ENCODE measurements at places on chromosomes 6 and 20.

DNA sequence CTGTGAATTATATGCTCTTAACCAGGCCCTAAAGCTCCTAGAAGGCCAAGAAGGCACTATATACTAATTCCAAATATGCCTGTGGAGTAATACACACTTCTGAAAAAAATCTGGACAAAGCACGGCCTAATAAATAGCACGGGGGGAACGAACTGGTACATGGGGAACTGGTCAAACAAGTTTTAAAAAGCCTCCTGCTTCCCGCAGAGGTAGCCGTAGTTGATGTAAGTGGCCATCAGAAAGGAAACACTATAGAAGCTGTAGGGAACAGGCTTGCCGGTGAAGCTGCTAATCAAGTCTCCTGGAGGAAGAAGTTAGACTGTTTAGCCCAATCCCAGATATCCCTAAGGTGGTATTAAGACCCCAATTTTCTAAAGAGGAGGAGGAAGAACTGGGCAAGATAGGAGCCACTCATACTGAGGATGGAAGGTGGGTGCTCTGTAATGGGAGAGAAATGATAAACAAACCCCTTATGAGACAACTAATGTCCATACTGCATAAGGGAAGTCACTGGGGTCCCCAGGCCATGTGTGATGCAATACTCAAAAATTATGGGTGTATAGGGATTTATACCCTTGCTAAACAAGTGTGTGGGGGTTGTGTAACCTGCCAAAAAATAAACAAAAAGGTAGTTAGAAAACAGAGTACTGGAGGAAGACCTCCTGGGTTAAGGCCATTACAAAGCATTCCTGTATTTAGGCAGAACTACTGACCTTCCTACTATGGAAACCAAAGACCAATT, 27.1 kb upstream of the ZNF318 start:
- no peak for DNase-seq

DNA sequence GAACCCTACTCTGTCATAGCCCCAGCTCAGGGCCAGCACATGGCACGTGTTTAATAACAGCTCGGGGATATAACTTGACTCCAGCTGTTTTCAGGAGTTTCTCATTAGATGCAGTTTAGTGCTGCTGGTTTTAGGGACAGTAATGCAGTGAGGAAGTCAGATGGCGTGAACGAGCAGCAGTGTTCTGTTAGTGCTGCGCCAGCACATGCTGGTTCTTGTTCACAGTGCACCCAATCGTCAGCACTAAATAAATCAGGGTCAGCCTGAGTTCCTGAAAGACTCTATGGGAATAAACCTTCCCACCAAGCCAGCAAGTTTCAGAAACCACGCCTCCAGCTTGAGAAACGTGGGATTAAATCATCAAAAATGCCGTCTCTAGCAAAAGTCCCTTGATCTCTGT, 235.9 kb upstream of the SUPT3H start:
- no peak for DNase-seq

- DNase-seq, result no peak
These were observed 167.9 kb downstream of the HAO1 start for GRCh38 chr20:7772371-7772770.

GRCh38 chr6:123635567-123635966, 1.2 kb downstream of the TRDN start:
- no peak for DNase-seq

- DNase-seq, result no peak
These were observed 18.3 kb upstream of the AMD1 start for GRCh38 chr6:110856296-110856695.

DNA sequence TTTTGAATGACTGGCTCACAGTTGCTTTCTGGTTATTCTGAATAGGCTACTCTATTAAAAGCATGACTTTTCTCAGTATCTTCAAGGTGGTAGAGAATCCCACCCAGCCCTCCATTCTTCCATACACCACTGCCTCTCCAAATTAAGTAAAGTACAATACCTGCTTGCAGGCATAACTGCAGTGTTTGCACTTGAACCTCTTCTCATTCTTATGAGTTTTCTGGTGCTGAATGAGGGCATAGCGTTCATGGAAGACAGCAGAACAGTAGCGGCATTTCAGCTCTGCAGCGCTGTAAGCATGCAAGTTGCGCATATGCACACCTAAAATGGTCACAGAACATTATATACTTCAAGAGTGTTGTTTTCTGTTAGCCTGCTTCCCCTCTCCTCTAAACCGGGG, 12.5 kb downstream of the CTCFL start:
- DNase-seq, result no peak

- DNase-seq, result no peak
These were observed 10.5 kb upstream of the CLDN20 start for GRCh38 chr6:155253337-155253736.

DNA sequence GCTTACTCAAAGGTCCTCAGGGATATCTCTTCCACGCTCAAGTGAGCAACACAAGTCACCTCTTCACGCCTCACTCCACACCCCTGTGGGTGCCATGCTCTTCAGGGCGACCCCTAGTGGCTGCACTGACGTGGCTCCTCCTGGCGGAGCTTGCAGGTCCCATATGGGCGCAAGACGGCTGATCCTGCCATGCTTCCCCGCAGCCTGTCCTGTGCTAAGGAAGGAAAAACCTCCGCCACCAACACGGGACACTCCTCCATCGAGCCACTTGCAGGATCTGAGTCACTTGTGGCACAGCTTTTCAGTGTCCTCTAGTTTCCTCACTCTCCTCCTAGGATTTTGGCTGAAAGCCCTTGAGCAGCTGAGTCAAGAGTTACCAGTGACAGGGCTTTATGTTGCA, 90.7 kb downstream of the KHDC1L start:
- DNase-seq, result no peak

DNA sequence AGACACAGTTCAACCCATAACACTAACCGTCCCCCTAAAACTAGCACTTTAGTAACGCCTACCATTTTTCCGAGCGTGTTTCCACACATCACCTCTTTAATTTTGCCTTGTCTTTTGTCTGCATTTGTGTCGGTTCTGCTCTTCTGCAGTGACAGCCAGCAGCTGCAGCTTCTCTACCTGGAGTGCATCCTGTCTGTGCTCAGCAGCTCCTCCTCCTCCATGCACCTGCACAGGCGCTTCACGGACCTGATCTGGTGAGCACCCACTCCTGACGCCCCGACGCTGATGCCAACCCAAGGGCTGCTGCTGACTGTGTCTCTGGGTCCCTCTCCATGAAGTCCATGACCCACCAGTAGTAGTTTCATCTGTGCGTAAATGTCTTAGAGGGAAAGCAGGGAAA, 35.4 kb upstream of the PBOV1 start:
- no peak for DNase-seq

- no peak for DNase-seq
These were observed 113.5 kb downstream of the SLC35B3 start for GRCh38 chr6:8321671-8322404.

DNA sequence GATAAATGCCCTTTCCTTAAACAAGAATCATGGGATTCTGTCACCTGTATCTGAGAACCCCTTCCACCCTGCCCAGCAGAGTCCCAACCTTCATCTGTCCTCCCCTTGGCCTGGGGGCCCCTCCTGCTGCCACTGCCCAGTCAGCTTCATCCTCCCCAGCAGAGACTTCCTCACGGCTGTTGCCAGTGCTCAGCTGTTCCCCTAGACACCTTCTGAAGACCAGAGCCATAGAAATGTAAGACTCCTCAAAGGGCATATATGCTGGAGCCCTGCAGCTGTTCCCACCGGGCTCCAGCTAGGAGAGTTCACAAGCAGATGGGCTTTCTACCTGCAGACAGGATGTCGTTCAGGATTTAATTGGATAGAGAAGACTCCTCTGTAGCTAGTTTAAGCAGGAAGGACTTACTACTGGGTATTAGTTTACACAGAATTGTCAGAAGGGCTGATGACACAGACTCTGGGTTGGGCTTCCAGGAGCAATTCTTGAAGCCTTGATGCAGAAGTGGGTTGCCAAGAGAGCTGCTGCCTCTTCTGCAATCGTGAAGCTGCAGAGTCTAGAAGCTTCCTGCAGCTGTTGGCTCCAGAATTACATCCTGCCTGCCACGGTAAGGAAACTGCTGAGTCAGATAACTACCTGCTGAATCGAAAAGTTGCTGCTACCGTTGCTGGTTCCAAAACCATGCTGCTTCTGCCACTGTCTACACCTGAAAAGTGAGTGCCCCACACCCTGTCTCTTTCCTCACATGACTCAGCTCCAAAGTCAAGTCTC, 57.1 kb upstream of the MLN start:
- no peak for DNase-seq

DNA sequence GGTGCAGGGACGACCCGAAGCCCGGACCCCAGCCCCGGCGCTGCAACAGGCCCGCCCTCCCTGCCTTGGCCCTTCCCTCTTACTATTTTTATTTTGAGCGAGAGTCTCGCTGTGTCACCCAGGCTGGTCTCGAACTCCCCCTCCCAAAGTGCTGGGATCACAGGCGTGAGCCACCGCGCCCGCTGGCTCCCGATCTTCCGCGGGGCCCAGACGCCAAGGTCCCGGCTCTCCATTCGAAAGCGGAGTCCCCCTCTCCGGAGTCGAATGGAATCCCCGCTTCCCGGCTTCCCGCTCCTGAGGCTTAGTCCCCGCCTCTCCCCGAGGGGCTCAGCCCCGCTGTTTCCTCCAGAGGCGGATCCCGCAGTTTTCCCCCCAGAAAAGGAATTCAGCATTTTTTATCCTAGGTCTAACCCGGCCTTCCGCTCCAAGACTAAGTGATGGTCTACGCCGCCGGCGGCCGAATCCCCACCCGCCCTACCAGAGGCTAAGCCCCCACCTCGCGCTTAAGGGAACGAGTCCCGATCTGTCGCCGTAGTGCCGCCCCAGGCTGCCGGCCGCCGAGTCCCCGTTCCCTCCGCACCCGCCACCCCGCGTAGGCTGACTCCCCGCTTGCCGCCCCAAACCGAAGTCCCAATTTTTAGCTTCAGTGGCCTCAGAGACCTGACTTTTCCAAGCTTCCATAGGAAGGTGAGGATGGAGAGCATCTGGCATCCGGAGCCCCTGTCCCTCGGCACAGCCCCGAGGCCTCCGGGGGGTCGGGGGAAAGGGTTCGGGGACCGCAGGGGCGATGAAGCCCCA, 11.5 kb upstream of the TMC2 start:
- no peak for DNase-seq

- peak; percentile 37 for DNase-seq
These were observed 3.1 kb downstream of the FBXL4 start for GRCh38 chr6:98944598-98945081.

DNA sequence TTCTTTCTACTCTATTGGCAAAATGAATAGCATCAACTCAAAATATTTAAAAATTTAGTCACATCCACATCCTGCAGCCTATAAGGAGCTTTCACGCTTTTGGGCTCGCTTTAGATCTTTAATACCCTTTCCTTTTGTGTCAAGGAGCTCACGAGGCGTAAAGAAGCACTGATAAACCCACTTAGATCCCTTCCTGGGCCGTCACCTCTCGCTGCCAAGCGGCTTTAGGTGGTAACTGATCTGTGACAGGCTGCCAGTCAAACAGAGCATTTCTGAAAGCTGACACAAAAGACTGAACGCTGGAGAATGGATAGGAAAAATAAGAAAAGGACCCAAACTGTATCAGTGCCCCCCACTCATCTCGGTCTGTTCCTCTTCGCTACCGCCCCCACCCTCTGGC, 385.7 kb upstream of the MMS22L start:
- DNase-seq, result no peak

- no peak for DNase-seq
These were observed 370.9 kb upstream of the SOX4 start for GRCh38 chr6:21222656-21223055.

All from hematopoietic multipotent progenitor cell treated with erythropoietin and hydrocortisone succinate and interleukin-3 and kit ligand, for 17 days (in vitro differentiated cells).